ENCODE measurements at places on chromosomes 3 and 15.

GRCh38 chr3:160210799-160211221 lies 14.4 kb upstream of the C3orf80 start:
- no peak for DNase-seq

DNA sequence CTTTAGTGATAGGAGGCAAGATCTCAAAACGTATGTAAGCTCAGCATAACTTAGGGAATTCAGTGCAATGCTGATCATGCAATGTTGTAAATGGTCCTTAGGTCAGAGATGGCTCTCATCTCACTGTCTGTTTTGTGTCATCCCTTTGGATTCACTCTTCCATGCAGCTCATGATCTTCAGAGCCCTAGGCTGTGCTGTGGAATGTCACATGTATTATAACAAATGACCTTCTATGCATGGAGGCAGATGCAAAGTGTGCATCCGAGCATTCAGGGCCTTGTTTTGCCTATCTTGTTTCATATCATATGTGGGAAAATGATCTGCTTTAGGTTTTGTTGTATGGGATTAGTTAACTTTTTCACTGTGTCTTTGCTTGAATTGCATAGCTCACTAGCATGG lies 40.5 kb upstream of the PDZRN3 start:
- DNase-seq, result no peak

GRCh38 chr15:80489030-80489594 lies 84.9 kb downstream of the ARNT2 start:
- DNase-seq, result no peak

DNA sequence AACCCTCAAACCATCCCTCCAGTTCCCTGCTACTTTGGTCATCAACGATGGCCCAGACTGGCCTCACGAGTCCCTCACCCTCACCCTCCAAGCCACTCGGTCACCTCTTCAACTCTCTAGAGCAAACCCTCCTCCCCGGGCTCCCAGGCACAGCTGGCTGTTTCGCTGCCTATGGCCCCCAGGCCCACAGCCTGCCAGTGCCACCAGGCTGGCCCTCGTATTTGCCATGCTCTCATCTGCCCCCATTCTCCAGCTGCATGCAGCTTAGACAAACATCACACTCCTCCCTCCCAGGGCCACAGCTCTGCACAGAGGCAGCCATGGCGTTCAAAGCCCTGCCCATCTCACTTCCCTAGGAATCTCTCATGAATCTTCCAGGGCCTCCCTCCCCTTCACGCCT lies 13.8 kb downstream of the RAB43 start:
- peak; percentile 14 for DNase-seq

- peak; percentile 64 for DNase-seq
These were observed 44.3 kb upstream of the CHRNB4 start for GRCh38 chr15:78685159-78685921.

DNA sequence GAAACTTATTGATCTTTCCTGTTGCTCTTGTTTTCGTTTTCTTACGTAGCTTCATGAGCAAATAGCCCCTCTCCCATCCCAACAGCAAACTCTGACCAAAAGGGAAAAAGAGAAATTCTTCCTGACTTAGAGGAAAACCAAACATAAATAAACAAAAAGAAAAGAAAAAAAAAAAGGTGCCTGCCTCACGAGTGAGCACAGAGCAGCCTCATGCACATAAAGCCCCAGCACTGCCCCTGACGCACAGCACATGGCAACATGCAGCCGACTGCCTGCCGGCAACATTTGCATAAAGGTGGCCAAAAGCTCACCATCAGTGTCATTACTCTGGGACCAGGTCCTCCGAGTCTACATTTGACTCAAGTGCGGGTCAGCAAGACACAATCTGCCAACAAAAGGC lies 6.4 kb downstream of the POC1A start:
- no peak for DNase-seq

DNA sequence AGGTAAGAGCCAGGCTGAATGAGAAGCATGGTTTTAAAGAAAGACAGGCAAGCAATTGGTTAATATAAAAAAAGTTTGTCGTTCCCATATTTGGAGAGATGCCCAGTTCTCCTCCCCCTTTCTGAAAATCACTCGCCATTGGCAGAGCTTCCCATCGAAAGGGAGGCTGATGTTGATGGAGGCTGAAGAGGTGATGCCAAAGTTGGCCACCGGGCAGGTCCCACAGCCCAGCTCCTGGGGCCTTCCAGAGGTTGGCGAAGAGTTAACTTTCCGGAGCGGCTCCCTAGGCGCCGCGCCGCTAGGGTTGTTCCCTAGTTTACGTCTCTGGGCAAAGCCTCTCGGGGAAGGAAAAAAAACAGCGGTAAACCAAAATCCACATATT lies 793 bp downstream of the PCOLCE2 start:
- DNase-seq, result no peak

- no peak for DNase-seq
These were observed 48.7 kb downstream of the NMNAT3 start for GRCh38 chr3:139629033-139629432.

- DNase-seq, result no peak
These were observed 11.6 kb upstream of the VGLL4 start for GRCh38 chr3:11655196-11655928.

GRCh38 chr3:56826831-56827722 lies 25.3 kb upstream of the ARHGEF3 start:
- no peak for DNase-seq

DNA sequence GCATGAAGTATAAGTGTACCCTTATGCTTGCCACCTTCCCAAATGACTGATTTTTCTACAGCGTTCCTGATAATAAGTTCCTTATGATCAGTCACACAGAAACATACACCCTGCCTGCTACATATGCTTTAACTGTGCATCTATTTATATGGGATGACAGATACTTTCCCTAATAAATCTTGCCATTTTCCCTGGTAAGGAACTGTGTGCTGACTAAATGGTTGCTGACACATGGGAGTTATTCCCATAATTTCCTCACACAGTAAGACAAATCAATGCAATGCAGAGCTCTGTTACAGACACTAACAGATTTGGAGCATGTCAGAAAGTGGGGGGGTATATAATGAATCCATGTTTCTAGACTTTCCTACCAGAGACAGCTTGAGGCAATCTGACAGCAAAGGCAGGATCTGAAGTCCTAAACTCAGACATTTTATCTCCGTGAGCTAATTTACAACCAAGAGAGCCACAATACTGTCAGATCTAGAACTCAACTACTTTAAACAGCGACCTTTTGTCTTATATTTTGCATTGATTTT lies 86.9 kb upstream of the TCF12 start:
- no peak for DNase-seq

DNA sequence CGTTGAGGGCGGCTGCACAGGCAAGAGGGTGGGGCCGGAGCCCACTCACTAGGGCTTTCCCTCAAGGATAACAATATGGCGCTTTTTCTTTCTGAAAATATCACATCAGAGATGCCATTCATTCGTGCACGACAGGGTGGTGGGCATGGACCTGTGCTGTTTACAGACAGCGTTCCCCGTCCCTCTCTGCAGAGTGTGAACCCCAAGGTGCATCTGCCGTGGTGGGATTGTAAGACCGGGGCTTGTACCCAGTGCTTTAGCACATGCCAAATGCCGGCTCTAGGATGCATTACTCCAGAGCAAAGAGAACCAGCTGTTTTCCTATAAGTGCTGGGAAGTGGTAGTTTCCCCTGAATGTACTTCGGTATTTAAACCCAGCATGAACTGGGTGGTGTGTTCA lies 37.0 kb downstream of the CHDH start:
- no peak for DNase-seq

DNA sequence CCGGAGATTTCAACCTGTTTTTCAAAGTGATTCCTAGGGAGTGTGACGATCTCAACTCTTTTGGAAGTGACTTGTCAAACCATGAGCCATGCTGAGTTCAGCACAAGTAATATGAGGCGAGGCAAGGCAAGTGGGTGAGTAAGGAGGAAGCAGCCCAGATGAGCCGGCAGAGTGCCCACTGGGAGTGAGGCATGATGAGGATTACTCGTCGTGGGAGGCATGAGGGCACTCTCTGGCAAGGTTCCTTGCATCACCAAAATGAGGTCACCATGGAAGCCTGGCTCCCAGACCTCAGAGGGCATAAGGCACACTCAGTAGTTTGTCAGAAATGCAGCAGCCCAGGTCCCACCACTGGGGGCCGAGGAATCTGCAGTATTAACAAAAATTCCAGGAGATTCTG lies 636.1 kb downstream of the MAGI1 start:
- no peak for DNase-seq

DNA sequence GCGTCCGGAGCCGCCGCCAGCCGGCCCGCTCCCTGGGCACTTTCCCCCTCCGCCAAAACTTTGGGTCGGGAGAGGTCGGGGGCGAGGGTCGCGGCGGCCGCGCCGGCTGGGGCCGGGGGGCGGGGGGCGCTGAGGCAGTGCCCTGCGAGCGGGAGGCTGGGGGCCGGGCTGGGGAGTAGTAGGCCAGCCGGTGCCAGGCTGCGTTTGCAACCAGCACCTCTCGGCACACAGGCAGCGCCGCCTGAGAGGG lies 452 bp downstream of the BBX start:
- DNase-seq, result no peak

DNA sequence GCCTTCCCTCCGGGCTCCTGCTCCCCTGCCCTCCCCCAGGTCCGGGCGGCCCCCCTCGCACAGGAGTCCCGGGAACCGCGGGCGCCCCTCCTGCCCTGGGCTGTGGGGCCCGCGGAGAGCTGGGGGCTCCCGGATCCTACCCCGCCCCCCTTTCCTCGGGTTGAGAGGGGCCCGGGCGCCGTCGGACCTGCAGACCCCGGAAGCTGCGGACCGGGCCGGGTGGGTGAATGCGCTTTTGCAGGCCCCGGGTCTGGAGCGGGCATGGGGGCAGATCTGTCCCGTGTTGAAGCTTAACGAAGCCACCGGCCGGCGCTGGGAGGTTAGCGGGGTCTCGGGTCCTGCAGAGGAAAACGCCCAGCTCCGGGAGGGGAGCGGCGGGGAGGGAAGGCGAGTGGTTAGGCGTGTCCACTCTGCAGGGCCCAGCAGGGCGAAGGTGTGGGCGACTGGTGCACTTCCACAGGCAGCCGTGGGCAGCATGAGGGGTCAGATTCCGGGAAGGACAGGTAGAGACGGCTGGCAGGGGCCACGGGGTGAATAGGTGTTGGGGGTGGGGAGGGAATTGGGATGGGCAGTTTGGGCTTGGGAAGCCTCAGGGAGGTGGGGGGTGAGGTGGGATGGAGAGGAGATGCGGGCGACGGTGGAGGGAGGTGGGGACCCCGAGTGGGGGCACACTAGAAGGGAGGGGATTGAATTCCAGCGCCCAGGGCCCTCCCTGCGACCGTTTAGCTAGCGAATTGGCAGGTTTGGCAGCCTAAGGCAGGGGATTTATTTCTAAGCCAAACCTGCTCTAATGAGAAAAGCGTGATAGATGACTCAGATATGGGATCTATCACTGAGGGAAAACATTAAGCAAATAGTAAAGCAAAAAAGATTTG lies 635 bp downstream of the CD276 start:
- peak; percentile 58 for DNase-seq

- DNase-seq, result no peak
These were observed 55.9 kb upstream of the GCNT3 start for GRCh38 chr15:59555696-59556095.

DNA sequence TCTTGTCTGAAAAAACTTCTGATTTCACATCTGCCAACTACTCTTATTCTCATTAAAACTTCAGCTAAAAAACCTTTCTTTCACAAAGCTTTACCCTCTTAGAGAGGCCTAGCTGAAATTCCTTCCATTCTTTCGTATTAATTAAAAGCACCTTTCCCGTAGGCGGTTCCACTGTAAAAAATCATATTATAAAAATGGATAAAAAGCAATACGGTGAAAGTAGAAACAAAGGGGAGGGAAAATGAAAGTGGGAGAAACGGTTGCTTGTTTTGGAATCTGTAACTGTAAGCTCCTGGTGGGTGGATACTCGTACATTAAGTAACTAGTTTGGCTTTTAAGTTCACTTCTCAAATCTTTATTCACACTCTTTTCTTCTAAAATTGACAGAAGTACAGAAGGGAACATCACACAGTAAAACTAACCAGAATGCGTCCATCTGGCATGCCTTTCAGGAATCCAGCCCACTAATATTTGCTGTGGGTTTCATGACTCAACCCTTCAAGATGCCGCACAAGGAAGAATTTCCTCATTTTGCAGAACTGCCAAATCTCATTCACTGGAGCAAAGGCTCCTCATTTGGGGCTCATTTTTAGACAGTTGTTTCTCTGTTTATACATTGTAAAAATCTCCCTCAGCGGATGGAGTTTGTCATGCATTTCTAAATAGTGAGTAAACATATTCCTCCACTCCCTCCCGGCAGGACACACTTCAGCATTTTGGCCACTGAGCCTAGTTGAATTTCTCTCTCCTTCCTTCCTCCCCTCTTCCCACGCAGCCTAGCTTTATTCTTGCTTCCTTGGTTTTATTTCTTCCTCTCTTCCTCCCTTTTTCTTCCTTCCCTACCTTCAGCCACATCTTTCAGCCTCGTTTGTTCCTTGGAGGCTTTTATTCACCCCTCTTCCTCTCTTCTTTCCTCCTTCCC lies 419.5 kb upstream of the NAALADL2 start:
- no peak for DNase-seq

DNA sequence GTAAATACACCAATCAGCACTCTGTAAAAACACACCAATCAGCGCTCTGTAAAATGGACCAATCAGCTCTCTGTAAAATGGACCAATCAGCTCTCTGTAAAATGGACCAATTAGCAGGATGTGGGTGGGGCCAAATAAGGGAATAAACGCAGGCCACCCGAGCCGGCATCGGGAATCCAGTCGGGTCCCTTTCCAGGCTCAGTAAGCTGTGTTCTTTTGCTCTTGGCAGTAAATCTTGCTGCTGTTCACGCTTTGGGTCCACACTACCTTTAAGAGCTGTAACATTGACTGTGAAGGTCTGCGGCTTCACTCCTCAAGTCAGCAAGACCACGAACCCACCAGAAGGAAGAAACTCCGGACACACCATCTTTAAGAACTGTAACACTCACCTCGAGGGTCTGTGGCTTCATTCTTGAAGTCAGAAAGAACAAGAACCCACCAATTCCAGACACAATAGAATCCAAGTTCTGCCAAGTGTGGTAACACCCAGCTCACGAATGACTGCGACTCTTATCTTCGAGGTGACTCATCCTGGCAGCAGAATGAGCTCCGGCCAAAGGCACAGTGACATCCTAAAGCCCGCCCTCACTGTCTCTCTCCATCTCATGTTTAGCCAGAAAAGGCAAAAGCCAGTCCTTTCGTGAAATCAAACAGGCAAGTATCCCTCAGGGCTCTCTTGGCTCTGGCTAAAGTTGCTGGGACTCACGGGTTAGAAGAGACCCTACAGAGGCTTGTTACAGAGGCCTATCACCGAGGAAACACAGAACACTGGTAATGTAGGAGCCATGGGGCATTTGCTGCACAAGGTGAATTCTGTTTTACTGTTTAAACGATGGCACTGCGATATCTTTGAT lies 155.2 kb downstream of the FAM43A start:
- no peak for DNase-seq

DNA sequence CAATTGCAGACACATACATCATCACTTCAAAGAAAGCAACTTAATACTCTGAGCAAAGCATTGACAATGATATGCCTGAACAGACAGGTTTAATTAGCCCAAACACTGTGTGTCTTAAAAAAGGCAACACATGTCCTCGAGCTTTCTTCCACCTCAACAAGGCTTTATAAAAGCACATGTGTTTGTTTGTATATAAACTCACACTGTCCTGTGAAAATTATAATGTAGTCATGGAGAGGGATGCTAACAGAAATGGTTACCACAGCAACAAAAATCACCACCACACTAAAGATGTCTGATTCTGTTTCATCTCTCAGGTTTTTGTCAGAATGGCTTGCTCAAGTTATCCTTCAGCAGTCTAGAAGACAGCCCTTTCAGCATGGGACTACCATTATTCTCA lies 314.7 kb downstream of the MAGI1 start:
- no peak for DNase-seq

Data from nephron progenitor cell (in vitro differentiated cells).